ENCODE measurements at places on chromosomes 2 and 18.

DNA sequence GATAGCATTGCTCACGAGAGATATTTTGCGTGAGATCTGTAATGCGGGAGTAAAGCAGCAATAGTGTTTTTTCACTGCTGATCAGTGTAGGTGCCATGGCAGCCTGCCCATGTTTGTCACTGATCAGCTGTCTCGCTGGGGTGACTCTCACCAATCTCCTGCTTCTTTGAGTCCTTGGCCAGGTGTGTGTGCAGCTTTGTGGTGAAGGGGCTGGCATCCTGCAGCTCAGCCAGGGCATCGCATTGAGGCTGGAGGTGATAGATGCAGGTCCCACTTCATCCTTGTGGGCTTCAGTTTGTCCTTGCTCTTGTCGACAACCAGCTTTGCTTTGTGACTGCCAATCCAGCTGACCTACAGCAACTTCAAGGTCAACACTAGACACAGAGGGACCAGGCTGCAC, 258.3 kb upstream of the CXCR4 start:
- no peak for DNase-seq

DNA sequence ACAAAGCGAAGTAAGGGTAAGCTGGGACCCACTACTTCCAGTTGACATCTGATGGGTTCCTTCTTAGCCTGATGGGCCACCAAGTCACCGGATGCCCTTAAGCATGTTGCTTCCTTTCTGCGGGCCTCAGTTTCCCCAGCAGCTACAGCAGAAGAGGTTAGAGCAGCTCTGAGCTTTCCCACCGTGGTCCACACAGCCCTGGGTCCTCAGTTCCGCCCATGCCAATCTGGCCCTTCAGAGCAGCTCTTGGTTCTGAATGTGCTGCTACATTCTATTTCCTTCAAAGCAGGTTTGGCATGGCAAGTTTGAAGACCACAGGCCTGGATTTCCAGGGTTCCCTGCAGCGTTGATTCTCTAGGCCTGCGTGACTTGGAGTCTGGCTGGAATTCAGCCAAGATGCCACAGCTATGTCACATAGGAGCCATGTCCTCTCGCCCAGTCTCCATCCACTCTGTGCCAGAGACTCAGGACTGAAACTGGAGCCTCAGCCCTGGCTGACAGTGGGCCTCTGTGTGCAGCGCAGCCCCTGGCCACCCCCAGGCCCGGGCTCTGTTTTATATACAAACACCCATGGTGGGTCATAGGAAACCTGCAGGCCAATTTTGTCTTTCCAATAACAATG, 79.6 kb downstream of the TFCP2L1 start:
- DNase-seq = no peak

DNA sequence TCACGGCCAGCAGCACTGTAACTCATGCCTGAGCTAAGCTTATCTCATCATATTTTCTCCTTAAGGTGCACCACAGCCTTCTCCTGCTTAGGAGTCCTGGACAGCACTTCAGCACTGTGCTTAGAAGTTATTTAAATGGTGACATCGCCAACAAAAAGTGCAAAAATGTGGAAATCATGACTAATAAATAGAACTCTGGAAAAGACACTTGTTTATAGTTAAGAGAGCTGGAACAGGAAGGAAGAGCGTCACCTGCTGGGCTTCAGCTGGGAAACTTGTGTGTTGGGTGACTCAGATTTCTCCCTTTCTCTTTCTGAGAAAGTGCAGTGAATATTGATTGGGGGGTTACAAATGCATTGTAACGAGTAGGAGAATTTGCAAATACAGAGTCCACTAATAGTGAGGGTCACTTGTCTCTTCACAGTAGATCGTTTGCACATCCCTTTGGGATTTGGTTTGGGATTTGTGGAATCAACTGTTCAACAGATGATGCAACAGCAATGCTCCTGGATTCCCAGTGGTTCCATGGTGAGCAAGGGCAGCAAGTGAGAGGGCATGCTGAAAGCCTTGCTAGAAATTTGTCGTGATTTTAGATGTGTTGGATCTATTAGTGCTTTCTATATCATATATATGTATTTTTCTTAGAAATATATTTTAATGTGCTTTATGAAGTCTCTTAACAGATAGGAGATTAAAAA, 84.2 kb downstream of the DOK6 start:
- DNase-seq = no peak

GRCh38 chr2:216373896-216374295, 1.6 kb upstream of the MARCHF4 start:
- DNase-seq = no peak

GRCh38 chr2:46257476-46257875, 39.7 kb upstream of the EPAS1 start:
- no peak for DNase-seq

- DNase-seq = no peak
Measured at GRCh38 chr2:133097666-133098065, 427.7 kb upstream of the LYPD1 start.

GRCh38 chr2:108998911-108999310, 9.9 kb upstream of the EDAR start:
- DNase-seq = no peak

DNA sequence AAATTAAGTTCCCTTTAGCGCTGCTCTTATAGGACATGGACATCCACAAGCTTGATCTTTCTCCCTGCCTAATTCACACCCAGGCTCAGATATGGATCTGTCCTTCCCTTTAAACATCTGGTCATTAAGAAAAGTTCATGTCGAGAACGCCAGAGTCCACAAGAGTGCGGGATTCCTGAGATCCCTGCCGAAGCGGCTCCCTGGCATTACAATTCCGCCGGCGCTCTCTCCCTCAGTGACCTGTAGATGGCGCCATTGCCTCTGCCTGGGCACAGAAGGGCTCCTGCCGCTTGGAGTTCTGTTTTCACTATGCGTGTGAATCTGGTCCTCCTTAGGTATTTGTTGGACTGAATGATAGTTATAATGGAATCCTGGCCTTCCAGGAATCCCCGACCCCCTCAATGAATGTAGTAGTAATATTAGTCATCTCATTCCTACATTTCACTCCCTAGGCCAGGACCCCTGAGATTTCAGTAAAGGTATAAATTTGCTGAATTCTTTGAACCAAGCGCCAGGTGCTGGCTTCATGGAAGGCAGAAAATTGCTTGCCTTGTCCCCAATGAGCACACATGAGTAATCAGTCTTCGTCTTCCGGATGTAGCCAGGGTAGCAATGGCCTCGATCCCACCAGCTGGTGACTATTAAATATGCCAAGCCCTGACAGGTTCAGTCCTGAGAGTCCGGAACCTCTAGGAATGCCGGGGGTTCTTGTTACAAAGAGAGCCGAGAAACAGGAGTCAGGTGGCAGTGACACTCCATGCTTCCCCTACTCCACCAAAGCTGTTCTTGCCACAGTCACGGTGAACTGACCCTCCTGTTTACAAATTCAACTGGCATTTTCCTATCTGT, 26.4 kb upstream of the CD207 start:
- peak; percentile 45 for DNase-seq

- peak; percentile 22 for DNase-seq
Measured at GRCh38 chr2:171706152-171706803, 19.0 kb downstream of the DYNC1I2 start.

DNA sequence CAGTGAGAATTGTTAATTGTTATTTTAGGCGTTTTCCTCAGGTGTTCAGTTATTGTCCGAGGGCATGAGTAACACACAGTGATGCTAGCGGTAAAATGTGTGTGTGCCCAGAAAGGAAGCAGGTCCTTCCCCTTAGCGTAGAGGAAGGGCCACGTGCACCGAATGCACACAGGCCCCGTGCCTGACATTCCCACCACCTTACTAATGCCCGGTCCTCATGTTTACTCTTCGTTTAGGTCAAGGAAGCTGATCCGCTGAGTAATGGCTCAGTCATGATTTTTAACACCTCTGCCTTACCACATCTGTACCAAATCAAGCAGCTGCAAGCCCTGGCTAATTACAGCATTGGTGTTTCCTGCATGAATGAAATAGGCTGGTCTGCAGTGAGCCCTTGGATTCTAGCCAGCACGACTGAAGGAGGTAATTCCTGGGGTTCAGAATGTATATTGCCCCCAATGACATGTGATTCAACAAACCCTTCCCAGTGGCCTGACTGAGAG, 76.7 kb downstream of the MERTK start:
- no peak for DNase-seq

DNA sequence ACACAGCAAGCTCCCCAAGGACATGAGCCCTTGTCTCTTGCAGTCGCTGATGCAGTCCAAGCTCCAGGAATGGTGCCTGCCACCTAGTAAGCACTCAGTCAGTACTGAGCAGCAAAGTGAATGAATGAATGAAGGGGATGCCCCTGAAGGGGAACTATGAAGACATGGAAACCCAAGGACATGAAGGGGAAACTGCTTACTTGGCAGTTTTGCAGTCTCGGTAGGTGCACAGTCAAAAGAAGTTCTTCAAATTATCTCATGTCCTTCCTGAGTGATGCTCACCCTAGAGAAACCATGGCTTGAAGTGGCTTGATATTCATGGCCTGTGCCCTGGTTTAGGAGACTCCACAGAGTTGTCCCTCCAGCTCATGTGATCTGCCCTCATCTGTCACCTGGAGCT, 102.1 kb upstream of the DLX2 start:
- no peak for DNase-seq

- no peak for DNase-seq
Measured at GRCh38 chr2:128028668-128029054, 802 bp upstream of the SAP130 start.

DNA sequence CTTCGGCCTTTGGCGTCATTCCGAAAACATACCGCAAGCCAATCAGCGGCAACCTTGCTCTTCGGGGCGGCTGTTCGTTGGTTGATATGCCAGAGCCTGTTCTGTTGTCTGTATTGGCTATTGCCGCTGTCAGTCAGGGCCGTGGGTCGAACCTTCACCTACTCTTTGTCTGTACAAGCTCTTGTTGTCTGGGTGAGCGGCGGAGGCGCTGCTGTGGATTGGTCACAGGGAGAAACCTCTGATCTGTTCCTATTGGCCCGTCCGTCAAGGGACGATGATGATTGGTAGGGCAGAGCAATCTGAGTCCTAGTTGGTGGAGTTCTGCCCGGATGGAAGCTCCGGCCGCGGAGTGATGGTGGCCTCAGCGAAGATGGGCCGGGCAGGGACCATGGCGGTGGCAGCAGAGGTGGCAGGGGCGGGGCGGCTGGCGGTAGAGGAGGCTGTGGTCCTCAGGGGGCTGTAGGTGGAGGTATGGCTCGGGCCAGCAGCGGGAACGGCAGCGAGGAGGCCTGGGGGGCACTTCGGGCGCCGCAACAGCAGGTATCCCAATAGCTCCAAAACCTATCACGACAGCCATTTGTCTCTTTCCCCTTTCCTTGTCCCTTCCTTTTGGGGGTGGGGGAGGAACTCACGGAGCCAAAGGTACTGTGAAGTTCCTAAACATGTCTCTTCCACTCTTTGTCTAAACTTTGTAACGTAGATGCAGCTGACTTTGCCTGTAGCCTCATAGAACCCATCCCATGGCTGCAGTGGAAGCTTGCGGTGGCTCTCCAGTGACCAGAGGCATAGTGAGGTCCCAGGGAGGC, at the start of gene WBP1:
TSS of gene WBP1 (plus strand) at position 307 of the 806 bp plus-strand sequence. CDS start at position 472, 165 bp downstream.
- DNase-seq = peak; percentile 100

GRCh38 chr2:9152975-9153642, 53.5 kb upstream of the ASAP2 start:
- no peak for DNase-seq

- no peak for DNase-seq
Measured at GRCh38 chr2:158973116-158973956, 4.9 kb downstream of the TANC1 start.

DNA sequence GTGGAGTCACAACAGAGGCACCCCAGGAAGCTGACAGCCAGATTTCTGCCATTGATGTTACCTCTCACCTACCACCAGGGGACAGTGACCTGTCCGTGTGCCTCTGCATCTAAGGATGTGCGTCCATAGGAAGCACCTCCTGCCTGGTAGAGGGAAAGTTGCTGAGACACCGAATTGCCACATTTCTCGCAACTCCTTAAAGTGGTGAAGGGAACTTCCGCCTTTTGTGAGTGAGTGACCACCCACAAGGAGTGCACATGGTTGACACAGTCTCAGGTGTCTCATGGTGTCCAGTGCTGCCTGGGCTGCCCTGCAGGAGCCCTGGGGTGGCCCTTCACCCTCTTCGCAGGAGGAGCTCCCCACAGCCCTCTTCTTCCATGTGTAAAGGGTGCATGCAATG, 201.8 kb downstream of the GBX2 start:
- DNase-seq = no peak

- no peak for DNase-seq
Measured at GRCh38 chr18:72674710-72675109, 130.6 kb upstream of the CBLN2 start.

DNA sequence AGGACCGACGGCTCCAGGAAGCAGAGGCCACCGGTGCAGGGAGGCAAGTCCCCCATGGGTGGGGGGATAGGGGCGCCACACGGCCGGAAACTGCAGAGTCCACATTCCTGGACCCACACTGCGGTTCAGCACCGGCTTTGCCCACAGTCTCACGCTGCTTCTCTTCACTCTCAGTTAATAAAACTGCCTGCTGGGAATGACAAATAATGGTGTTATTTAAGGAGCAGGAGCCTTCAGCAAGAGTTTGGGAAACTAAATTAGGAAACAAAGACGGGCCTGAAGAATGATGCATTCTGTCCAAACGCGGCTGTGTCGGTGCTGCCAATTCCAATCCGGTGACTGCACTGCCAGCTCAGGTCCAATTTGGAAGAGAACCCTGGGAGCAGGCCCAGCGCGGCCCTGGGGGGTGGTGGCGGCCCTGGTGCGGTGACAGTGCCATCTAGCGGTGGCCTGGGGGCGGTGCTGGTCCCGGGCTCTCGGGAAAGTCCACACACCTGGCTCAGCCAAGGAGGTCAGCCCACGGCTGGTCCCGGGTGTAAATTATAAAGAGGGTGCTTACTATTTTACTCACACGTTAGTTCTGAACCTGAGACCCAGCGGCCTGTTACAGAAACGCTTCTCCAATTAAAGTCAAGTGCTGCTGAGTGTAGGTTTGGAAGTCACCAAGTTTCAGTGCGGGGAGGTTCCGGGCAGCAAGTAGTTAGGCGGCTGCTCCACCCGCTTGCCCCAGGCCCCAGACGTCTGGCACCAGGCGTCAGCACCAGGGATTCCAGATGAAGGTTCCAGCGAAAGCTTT, 73.1 kb upstream of the PXDN start:
- peak; percentile 39 for DNase-seq

DNA sequence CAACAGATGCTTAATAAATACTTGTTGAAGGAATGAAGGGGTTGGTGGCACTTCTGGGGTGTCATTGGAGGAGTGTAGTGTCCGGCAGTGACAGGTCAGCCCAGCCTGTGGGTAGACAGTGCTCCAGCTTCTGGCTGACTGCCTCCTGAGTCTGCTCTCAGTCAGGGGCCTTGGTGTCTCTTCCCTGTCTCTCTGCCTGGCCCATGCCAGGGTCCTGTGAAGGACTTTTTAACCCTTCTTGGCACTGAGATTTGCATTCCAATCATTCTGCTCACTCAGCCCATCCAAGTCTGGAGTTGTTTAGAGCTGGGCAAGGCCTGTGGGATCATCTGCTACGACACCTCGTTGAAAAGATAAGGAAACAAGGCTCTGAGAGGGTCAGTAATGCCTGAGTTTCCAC, 1.4 kb upstream of the KCNK3 start:
- no peak for DNase-seq

Measured in naive thymus-derived CD4-positive, alpha-beta T cell (primary cell).